NCI-H187 (cell line): ENCODE measurements at places on chromosomes 4 and X.

DNA sequence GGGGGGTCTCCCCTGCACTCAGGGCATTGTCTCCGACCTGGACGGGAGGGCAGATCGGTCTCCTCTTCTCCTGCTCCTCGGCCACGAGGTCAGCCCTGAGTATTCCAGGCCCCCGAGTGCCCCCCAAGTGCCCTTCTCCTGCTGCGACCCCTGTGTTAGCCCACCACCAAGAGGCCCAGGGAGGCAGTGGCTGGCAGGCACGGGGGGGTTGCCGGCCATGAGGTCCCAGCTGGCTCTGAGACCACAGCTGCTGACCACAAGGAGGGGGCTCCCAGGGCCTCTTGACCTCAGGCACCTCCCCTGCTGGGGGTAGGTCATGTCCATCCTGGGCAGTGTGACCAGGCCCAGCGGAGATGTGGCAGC lies 186.1 kb upstream of the PSAPL1 start:
- DNase-seq = no peak

DNA sequence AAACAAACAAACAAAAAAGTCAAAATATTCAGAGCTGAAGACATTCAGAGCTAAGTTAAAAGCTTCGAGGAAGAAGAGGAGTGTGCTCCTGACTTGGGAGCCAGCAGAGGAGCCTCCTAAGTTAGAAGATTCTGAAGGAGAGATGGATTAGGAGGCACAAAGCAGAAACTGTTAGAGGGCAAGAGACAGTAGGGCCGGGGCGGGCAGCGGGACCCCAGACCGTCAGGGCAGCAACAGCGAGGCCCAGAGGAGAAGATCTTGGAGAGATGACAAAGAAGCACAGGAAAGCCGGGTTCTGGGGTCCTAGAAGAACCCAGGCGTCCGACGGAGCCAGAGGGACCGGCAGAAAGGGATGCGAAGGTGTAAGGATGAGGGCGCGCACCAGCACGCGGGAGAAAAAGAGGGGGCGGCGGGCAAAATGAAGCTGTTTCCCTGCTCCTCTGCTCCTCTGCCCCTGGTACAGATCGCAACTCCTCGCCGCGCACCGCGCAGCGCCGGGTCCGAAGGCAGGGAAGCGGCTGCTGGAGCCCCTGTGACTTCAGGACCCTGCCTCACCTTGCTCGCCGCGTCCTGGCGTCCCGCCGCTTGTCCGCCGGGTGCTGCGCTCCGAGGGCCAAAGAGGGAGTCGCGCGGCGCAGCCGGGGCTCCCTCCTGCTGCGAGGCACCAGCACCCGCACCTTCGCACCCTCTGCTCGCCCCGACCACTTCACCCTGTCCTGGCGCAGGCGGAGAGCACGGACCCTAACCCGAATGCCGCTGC lies 477 bp downstream of the KLHL13 start:
- DNase-seq = no peak

- no peak for DNase-seq
These were observed 899.2 kb downstream of the FAT4 start for GRCh38 chr4:126213996-126214395.

DNA sequence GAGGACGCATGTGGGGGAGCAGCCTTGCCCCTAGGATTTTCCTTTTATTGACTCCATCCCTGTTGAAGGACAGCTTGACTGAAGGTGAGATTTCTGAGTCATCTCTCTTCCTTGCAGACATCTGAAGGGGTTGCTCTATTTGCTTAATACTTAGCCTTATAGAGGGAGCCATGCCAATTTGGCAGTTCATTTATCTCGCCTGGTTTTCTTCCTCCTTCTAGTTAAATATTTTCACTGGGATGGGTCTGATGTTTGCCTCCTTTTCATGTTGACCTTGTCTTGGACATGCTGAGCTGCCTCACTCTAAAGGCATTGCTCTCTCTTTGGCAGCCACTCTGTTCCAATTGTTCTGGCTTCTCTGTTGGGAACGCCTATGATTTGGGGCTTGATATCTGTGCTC lies 151.0 kb upstream of the PSAPL1 start:
- no peak for DNase-seq

- DNase-seq = no peak
These were observed 87.6 kb upstream of the IL15 start for GRCh38 chr4:141548791-141549190.

GRCh38 chr4:64614276-64614675 lies 205.0 kb upstream of the TECRL start:
- DNase-seq = no peak

DNA sequence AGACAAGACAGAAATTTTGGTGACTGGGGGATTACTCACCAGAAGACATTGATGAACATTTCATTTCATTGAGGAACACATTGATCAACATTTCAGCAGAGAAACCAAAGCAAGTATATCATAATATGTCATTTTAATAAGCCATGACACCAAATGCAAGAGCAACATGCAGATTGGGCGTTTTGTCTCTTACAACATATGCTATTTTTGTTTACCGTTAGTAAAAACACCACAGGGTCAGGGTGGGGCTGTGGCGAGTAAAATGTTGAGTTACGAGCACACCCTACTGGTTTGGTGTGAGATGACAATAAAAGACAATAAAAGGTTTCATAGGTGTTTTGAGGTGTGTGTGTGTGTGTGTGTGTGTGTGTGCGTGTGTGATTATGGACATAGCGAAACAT lies 294.5 kb downstream of the PDGFC start:
- DNase-seq = no peak

- no peak for DNase-seq
These were observed at the start of gene AMER1 for GRCh38 chrX:64205441-64205734. AMER1 (minus strand) TSS chrX:64205708; CDS start chrX:64193286, 12,422 bp downstream.

DNA sequence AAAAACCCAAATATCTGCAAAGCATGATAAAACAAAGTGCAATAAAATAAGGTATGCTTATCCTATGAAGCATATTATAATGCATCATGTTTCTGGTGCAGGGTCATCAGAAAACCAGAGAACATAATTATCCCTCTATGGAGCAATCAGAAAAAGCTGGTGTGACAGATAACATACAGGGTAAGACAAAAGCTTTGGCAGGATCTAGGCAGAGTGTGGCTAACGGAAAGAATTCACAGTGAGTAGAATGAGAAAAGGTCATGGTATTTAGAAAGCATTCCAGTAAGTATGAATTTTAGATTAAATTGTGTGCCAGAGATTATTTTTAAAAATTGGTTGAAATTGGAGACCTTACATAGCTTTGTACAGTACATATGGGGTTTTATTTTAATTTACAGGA lies 29.0 kb upstream of the UGT2B4 start:
- no peak for DNase-seq

- no peak for DNase-seq
These were observed 23.9 kb downstream of the MOB1B start for GRCh38 chr4:70925899-70926635.

DNA sequence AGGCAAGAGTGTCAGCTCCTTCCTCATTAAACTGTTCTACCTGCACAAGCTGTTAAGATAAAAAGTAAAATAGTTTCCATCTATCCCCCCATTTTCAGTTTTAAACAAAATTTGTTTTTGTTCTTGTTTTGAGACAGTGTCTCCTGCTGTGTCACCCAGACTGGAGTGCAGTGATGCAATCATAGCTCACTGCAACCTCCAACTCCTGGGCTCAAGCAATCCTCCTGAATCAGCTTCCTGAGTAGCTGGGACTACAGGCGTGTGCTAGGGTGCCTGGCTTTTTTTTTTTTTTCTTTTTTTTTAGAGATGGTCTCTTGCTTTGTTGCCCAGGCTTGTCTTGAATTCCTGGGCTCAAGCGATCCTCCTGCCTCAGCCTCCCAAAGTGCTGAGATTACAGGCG lies 105.4 kb downstream of the HS6ST2 start:
- DNase-seq = no peak

- no peak for DNase-seq
These were observed 20.7 kb downstream of the HAND2 start for GRCh38 chr4:173509036-173510001.

DNA sequence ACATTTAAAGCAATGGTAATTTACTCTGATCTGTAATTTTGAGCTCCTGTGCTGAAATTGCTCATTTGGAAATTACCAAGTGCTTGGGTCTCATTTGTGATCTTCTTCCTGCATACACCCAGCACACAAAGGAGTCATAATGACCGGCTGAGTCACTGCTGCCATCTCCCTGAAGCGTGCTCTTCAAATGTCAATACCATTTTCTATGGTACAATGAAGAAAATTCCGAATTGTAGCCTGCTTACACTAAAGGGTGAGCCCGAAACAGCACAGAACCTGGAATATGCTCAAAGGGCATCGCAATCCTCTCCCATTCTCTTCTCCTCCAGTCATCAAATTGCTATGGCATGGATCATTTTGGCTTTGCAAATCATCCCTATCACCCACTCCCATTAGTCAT lies 140.5 kb downstream of the GRIA3 start:
- DNase-seq = no peak

DNA sequence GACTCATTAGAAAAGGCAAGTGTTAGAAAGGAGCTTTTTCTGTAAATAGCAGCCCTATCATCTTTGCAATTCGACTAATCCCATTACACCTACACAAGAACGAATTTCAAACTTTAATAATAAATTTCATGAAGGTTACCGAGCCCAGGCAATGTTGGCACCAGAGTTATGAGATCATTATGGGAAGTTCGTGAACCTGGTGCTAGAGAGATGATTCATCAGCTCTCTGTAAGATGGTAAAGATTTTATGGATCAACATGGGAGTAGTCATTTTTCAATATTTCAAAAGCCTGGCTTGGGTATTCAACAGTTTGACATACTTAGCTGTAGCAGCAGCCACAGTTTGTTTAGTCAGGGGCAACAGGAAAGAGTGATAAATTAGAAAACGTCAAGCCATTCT lies 35.8 kb downstream of the AMELX start:
- DNase-seq = no peak

GRCh38 chr4:189548484-189549125 lies 392.1 kb upstream of the FRG1 start:
- DNase-seq = no peak

- no peak for DNase-seq
These were observed 9.6 kb downstream of the GPC4 start for GRCh38 chrX:133405498-133406185.
